Renal cortex interstitium (tissue), 15 donors: ENCODE measurements at places on chromosomes 4 and X.

- no peak for DNase-seq
Observed at GRCh38 chr4:168562041-168562571, 65.3 kb downstream of the PALLD start.

GRCh38 chr4:169012049-169012448, 2.0 kb upstream of the CBR4 start:
- DNase-seq = no peak

DNA sequence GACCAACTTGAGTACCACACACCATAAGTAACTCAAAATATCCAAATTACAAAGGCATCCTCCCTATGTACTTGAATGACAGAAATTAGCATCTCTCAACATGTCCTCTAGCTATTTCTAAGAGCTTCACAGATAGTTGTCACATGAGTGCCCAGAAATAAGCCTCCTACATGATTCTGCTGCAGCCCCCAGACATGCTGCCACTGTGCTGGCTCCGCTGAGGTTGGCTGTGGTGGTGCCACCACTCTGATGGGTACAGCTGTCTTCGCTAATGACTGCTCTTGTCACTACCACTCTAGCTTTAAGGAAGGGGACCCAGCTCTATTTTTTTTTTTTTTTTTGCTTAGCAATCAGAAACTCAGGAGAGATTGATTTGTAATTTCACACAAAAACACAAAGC, 256.0 kb downstream of the GRXCR1 start:
- DNase-seq = no peak

DNA sequence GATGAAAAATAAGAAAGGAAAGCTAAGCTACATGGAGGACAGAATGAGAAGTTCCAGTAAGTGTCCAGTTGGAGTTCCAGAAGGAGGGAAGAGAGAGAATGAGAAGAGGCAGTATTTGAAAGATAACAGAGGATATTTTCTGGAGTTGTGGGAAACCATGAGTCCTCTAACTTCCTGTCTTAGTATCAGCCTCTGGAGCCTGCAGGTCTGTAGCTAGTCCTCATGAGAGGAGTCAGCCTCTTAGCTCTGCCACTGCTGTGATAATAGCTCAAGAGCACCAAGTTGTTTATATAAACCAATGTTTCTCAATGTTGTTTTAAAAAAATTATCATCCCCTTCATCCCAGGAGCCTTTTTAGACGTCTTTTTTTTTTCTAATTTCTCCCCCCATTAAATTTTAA, 2.4 kb upstream of the PLAC1 start:
- DNase-seq = no peak

DNA sequence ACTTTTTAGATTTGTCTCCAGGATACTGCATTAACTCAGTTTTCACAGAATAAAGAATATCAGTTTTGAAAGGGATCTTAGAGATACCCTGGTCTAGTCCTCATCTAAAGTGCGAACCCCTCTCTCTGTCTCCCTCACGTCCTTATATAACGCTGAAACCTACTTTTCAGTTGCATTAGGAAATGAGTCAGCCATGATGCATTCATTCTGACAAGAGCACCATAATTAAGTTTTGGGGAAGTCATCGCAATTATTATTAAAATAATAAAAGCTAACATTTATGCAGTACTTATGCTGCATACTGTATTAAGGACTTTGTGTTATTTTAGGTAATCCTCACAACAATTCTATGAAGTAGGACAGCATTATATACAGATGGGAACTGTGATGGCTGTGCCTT, 116.1 kb downstream of the REELD1 start:
- DNase-seq = no peak

DNA sequence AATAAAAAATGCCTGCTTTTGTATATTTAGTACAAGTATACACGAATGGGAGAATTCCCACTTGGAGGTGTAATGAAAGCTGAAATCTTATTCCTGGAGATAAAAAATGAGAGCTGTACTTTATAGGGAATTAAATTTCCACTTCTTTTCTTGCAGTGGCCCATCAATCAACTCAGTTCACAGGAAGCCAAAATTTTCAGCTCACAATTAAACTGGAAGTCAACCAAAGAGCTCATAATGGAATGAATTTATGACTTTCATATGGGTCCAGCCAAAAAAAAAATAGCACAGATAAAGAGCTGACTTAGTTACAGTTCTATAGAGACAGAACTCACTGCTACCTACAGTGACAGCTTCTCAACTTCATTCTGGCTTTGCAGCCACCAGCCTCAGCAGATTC, 115.2 kb upstream of the TBC1D9 start:
- DNase-seq = no peak

DNA sequence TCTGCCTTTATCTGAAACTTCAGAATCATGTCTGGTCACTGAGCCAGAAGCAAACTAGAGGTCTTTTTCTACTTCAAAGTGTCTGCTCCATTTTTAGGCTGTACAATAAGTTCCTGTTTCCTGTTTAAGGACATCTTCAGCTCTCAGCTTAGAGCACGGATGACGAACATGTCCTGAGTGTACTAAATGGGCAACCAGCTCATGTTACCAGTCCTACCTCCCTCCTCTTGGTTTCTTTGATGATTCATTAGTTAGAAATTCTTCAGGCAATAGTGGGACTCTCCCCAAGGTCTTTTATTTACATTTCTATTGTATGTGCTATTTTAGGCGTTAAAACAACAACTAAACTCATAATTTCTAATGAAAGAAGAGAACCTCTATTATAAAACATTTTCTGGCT, 58.0 kb downstream of the ENPEP start:
- DNase-seq = no peak

DNA sequence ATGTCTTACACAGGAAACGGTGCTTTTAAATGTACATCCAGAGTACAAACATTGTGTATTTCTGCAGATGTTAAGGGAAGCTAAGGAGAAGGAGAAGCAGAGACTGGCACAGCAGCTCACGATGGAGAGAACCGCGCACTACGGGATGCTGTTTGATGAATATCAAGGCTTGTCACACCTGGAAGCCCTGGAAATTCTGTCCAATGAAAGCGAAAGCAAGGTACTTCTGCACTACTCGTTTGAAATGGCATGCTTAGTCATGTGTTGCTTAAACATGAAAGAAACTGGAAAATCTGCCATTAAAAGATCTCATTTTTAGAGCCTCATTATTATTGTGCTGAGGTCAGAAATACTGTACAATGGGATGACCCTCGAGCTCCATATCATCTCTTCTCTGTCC, 47.2 kb downstream of the FAM114A1 start:
- no peak for DNase-seq

GRCh38 chrX:27008486-27008885, 454.7 kb downstream of the PPP4R3C start:
- DNase-seq = no peak

- DNase-seq = no peak
Observed at GRCh38 chr4:70997546-70997945, 4.1 kb downstream of the DCK start.

- DNase-seq = no peak
Observed at GRCh38 chr4:134533068-134533467, 331.5 kb upstream of the PABPC4L start.

- no peak for DNase-seq
Observed at GRCh38 chr4:87353592-87353991, 30.9 kb upstream of the HSD17B13 start.

DNA sequence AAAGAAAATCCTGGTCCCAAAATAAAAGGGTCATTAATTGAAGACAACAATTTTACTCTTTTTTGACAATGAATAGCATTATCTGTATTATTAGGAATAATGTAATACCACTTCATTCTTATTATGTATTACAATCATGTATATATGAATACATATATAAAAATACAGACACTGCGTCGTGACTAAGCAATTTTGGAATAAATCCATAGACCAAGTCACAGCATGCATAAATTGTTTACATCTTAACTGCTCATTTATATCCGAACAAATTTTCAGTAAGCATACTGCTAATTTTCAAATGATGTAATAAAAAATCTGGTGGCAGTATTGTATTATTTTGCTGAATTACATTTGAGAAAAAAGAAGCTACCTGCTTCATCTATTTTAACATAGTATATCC, 321.6 kb upstream of the PITX2 start:
- no peak for DNase-seq

DNA sequence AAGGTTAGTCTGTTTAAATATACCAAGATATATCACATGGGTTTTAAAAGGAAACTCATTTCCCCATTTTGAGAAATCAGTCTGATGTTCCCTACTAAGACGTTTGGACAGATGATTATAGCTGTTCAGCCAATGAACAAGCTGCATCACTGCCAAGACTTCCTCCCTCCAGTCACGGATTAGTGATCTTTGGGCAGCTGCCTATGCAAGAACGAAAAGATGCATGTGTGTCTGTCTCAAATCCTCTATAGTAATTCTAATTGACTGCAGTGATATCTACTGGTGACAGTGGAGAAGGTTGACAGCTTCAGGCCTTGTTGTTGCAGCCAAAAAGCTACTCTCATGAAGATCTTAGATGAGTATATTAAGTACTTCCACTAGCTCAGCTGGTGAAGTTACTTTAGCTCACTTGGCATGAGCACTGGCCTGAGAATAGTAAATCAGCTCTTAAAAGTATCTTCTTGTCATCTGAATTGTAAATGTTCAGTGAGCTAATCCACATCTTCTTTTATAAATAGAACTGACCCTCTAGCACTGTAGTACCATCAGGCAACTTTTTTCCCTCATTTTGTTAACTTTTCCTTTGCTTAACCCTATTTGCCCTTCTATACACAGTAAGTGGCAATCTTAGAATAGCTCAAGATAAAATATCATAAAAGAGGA, 134.5 kb upstream of the PCDH10 start:
- no peak for DNase-seq

DNA sequence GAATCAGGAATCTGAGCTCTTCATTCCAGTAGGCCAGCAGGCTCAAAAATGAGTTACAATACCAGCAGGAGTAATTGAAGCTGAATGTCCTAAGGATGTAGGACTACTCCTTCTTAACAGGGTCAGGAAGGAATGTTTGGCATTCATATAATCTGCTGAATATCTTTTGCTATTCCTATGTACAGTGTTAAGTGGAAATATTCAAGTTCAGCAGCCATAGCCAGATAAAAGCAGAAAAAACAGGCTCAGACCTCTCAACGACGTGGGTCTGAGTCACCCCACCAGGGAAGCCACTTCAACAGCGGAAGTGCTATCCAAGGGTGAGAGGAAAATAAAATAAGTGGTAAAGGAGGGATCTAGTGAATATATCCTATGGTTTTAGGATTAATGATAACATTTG, 577.0 kb downstream of the SPOCK3 start:
- no peak for DNase-seq

- no peak for DNase-seq
Observed at GRCh38 chr4:10879411-10880110, 195.0 kb upstream of the CLNK start.

DNA sequence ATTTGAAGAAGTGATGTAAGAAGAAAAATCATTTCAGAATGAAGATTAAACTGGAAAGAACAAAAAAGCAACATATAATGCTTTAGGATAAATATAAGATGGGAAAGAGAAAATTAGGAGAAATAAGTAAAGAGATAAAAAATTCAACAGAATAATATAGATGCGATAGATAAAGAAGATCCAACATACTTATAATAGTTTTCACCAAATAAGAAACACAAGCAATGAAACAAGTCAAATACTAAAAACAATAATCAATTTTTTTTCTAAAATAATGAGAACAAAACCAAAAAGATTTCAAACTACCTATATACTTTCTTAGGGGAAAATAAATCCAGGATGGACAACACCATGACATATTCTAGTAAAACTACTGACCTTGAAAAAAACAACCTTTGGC, 10.1 kb upstream of the DKK2 start:
- DNase-seq = no peak

GRCh38 chr4:23847158-23847557, 42.7 kb downstream of the PPARGC1A start:
- no peak for DNase-seq
